ENCODE measurements at places on chromosomes 3 and 15.

GRCh38 chr3:196073255-196073753 lies 8.6 kb downstream of the TFRC start:
- DNase-seq, result peak; percentile 62

DNA sequence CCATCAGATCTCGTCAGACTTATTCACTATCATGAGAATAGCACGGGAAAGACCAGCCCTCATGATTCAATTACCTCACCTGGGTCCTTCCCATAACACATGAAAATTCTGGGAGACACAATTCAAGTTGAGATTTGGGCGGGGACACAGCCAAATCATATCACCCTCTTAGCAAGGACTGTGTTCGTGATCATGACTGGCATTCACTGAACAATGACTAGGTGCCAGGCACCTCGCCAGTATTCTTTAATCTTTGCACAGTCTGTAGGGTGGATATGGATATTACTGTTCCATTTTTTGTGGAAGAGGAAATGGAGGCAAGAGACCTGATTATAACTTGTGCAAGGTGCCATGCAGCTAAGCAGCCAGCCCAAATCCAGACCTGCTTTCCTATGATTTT lies 77.5 kb downstream of the IGF1R start:
- no peak for DNase-seq

- DNase-seq, result peak; percentile 46
These were observed 34.0 kb upstream of the TRPM1 start for GRCh38 chr15:31135523-31135922.

GRCh38 chr3:38649500-38650247 lies at the start of gene SCN5A:
Gene SCN5A (minus strand): TSS chr3:38649687. CDS start chr3:38633307, 16,380 bp downstream.
- DNase-seq, result peak; percentile 13

DNA sequence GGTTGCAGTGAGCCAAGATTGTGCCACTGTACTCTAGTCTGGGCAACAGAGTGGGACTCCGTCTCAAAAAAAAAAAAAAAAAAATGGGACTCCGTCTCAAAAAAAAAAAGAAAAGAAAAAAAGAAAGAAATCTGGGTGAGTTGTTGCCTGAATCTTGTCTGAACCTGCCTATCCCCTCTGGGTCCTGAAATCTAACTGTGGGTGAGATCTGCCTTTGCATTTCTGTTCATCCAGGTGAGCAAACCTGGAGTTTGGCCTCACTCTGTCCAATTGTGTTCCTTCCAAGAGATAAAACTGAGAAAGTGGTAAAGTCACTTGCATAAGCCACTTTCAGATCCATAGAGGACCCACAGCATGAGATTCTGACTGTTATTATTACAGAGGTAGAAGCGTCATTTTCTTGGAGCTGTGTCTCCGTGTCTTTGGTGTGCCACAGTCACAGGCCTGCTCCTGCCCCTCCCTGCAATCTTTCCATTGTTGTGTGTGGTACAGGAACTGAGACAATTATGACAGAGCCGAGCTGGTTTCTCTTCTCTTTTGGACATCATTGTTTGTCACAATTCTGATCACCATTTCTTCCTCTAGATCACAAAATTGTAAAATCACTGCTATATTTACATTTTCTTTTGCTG lies 235.9 kb downstream of the LPP start:
- no peak for DNase-seq

GRCh38 chr15:58249646-58250312 lies 111.6 kb downstream of the AQP9 start:
- no peak for DNase-seq

GRCh38 chr3:89042236-89042835 lies 65.1 kb upstream of the EPHA3 start:
- no peak for DNase-seq

GRCh38 chr15:49288391-49288790 lies 118.3 kb downstream of the GALK2 start:
- DNase-seq, result no peak

- DNase-seq, result no peak
These were observed 42.9 kb downstream of the EAF1 start for GRCh38 chr3:15470261-15470660.

- DNase-seq, result peak; percentile 63
These were observed 21.2 kb upstream of the PIGZ start for GRCh38 chr3:196989721-196990262.

DNA sequence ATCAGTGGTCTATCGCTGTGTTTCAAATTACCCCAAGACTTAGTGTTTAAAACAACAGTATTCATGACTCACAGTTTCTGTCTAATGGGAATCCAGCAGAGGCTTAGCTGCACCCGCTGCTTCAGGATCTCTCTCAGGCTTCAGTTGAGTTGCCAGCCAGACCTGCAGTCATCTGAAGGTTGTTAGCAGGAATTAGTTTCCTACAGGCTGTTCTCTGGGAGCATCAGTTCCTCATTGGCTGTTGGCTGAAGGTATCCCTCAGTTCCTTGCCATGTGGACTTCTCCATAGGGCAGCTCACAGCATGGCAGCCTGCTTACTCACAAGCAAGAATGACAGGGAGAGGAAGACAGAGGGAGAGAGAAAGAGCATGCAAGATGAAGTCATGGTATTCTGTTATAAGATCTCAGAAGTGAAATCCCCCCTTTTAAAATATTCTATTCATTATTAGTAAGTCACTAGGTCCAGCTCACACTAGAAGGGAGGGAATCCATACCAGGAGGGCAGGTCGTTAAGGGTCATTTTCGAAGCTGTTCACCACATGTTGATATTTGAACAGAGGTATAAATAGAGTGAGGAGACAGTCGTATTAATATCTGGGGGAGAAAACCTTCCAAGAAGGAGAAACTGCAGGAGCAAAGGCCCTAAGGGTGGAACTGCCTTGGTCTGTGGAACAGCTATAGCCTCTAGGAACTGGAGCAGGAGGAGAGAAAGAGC lies 473.9 kb upstream of the PPP2R3A start:
- DNase-seq, result peak; percentile 3

DNA sequence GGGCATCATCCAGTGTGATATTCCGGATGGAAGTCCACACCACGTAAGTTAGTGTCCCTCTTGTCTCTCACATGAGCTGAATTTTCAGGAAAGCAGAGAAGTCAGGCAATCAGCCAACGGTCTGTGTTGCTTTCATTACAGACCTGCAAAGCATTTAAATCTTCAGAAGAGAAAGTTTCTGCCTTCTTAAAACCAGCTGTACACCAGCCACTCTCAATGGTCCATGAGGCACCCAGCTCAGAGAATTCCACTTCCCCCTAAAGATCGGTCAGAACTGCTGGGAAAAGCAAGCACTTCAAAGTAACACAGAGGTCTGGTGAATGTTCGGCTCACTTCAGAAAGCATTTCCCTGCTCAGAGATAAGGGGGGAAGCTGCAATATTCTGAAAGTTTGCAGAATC lies 903.7 kb downstream of the EPHA3 start:
- no peak for DNase-seq

DNA sequence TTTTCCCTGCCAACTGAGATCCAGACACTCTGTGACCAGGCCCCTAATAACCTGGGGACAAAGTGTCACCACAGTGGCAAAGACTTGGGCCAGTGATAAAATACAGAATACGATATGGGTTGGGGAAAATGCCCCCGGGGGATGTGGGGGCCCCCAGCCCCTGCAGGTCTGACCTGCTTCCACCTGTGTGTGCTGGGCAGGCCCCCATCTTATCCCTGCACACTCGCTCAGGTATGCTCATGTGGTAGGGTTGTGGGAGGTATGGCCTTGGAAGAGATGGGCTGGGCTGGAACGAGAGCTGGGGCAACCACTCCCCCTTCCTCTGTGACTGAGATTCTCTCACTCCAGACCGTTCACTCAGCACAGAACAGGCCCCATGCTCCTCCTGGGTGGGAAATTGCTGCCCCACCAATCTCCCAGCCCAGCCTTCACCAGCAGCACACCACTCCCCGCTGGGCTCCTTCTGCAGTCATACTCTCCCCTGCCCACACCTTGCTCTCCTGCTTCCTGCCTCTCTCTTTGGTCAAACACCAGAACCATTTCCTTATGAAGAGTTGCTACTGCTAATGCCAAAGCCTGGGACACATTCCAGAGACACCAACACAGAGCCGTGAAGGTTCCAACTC lies 9.6 kb upstream of the CPEB1 start:
- DNase-seq, result no peak

GRCh38 chr3:98561727-98562521 lies 30.1 kb downstream of the GPR15 start:
- peak; percentile 34 for DNase-seq

DNA sequence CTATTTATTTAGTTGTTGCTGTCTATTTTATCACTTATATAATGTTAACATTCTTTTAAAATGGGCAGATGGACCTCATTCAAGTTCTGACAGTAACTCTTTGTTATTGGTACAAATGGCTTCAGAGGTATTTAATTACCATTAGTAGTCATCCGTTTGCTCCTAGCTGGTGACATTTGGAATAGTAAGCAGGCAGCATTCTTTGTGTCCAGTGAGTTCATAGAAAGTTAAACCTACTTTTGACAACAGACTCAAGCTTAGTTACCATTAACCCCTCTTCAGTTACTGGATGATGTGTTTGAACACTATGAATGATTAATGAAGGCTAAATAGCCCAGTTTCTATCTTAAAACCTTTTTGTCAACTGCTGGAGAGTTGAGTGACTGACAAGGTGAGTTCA lies 500.7 kb upstream of the ATP11B start:
- DNase-seq, result no peak

GRCh38 chr3:192422321-192422996 lies 304.9 kb downstream of the FGF12 start:
- DNase-seq, result peak; percentile 35

DNA sequence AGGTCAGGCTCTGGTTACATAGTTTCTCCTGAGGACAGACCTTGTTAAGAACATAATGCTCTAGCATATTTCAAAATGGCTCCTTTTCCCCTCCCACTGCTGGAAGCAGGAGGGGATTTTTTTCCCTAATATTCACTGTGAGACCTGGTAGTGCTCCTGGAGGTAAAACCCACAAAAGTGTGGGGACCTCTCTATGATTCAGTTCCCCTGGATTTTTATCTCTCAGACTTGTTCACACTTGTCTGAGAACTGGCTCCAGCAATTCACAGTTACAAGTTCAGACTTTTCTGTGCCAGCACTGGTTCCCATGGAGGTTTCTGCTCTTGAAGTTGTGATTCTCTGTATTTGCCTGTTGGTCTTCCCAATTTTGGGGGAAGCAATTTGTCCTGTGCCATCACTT lies 36.3 kb upstream of the PCOLCE2 start:
- DNase-seq, result no peak

- DNase-seq, result no peak
These were observed 35.8 kb upstream of the SLC6A11 start for GRCh38 chr3:10780243-10780642.

DNA sequence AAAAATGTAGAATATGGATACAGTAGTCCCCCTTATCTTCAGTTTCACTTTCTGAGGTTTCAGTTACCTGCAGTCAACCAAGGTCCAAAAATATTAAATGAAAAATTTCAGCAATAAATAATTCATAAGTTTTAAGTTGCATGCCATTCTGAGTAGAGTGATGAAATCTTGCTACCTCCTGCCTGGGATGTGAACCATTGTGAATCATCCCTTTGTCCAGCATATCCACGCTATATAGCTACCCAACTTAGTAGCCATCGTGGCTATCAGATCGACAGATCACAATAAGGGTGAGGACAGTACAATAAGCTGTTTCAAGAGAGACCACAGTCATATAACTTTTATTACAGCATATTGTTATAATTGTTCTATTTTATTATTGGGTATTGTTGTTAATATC lies 1.2 kb upstream of the LARS2 start:
- no peak for DNase-seq

DNA sequence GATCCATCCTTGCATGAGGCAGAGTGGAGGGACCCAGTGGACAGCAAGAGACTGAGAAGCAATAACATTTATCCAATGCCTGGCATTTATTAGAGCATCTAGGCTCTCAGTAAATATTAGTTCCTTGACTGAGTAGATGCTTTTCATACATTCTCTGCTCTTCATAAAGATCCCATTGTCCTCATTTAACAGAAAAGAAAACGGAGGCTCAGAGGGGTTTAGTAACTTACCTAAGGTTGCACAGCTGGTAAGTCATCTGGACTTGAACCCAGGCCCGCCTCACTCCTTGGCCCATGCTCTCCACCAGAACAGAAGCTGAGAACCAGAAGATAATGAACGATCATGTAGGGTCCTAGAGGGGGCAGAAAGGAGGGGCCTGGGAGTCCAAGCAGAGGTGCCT lies 52.2 kb upstream of the SEC22A start:
- no peak for DNase-seq

DNA sequence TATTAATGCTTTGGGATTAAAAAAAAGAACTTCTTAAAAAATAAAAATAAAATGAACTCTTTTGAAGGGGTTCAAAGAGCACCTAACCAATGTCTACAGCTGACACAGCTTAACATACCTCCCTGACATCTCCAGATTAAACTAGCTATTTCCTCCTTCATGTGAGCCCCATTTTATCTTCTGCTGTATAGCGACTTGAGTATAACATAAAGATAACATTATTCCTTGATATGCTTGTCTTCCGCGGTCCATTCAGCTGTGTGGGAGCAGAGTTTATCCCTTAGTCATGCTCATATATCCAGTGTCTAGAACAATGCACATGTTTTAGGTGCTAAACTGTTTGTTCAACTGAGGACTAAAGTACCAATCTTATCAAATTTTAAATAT lies 7.8 kb upstream of the CHRM5 start:
- no peak for DNase-seq

GRCh38 chr15:79769933-79770759 lies 126.7 kb downstream of the MTHFS start:
- no peak for DNase-seq

- DNase-seq, result no peak
These were observed 26.3 kb downstream of the FAN1 start for GRCh38 chr15:30929982-30930381.

DNA sequence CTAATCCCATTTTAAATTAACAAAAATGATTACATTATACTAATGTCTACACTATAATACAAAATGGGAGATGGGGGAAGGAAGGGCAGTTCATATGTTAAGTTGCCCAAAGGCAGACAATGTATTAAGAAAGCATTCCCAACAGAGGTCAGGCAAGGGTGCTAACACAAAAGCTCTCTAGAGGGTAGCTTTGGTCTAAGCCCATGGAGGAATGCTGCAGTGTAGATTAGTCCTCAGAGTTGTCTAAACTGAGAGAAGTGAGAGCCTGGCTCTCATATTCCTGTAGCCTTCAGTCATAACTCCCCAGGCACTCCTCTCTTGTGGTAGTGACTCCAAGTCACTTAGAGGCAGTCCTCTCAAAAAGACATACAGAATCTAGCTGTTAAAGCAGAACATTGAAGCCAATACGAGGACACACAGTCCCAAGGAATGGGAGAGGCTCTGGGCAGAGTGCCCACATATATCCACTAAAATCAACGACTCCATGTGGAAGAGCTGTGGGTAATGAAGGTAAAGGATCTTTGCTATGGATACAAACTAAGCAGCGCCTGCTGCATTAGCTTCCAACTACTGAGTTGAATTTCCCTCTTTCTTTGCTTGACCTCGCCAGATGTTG lies 14.5 kb downstream of the NEK10 start:
- DNase-seq, result peak; percentile 11

GRCh38 chr15:48393645-48394506 lies 62.6 kb downstream of the DUT start:
- DNase-seq, result peak; percentile 55

DNA sequence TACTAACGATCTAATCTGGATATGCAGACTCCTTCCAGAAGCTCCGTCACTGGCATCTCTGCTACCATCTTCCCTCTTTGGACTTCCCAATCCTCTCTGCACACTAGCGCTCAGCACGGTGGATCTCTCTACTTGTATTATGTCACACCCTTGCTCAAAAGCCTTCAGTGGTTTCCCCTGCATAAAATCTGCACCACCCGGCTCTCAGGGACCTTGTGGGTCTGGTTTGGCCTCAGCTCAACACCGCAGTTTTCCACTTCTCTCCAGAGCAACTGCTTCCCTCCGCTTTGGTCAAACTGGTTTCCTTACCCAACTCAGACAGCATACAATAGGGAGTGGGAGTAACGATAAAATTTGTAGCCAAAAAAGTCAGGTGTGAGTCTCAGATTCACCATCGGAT lies 30.7 kb upstream of the HES1 start:
- no peak for DNase-seq

Data from fibroblast of mammary gland (primary cell).